ENCODE measurements at places on chromosomes 7 and 10. TPM values are rescaled to one million over a fixed set of nuclear protein-coding genes. Genes with fewer than 3 reads are reported as not detected.

The ZNF398 gene
- 7.3 TPM for polyA plus RNA-seq

The SEMA3D gene
- 12.3 TPM for polyA plus RNA-seq

The IFIT5 gene
- polyA plus RNA-seq, result 8.5 TPM

The CACUL1 gene
- 25.7 TPM for polyA plus RNA-seq

The TMEM176B gene
- polyA plus RNA-seq, result 16.7 TPM

The DKK1 gene
- polyA plus RNA-seq, result 0.44 TPM

The NKX2-3 gene
- 0.97 TPM for polyA plus RNA-seq

The SLC13A1 gene
- polyA plus RNA-seq, result not detected

The MSMB gene
- not detected for polyA plus RNA-seq

The STEAP2 gene
- 2.6 TPM for polyA plus RNA-seq

The PRKAG2 gene
- 14.2 TPM for polyA plus RNA-seq

- no peak for DNase-seq
Measured at GRCh38 chr10:51667678-51668335, 31.6 kb downstream of the CSTF2T start.

DNA sequence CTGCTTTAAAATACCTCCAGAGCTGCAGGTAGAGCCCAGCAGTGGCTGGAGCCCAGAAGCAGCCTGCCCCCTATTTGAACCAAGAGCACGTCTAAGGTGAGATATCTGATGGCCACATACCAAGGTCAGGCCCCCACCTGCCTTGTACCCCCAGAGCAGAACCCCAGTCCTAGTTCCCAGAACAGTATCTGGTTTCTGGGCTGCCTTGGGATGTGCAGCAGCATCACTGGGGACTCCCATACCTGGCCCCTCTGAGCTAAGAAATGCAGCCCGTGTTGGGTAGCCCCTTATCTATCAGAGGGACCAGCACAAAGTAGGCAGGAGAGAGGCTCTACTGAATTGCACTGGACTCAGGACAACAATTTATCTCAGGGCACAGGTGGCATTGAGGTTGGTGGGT is 8.9 kb downstream of the SFTPD start:
- no peak for DNase-seq

DNA sequence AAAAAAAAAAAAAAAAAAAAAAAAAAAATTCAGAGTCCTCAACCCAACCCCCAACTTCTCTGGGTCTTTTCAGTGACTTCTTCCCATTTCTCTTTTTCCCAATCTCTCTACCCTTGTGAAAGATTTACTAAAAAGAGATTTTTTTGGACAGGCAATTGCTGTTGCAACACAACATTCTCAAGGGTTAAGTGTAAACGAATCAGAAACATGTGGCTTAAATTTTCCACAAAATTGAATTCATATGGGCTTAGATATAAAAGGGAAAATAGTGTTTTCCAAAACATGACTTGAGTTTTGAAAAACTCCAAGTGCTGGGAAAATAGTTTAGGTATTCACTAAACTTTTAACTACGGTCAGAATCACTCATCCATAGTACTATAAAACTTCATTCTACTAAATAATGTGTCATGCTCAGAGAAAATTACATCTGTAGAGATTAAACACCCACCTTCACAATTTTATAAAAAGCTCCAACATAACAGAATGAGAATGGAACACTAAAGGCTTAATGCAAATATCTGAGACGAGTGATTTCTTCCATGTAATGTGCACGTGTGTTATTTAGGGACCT is 643.1 kb downstream of the PARD3 start:
- peak; percentile 55 for DNase-seq

GRCh38 chr7:26043801-26044200 is 108.2 kb upstream of the NFE2L3 start:
- no peak for DNase-seq

DNA sequence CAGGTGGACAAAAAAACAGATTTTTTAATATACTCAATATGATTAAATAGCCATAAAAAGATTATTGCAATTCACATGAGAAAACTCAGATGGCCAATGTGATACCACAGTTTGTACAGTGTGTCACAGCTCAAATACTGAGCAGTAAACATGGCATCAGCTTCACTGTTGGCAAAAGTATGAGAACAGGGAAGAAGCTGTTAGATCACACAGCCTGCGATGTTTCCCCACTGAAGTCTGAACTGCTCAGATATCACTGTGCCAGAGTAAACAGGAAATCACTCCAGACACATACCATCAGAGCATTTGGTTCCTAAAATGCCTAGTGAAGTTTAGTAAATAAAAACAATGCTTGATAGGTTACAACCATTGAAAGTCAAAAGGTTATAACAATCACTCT is 347.8 kb downstream of the ETV1 start:
- DNase-seq, result no peak

DNA sequence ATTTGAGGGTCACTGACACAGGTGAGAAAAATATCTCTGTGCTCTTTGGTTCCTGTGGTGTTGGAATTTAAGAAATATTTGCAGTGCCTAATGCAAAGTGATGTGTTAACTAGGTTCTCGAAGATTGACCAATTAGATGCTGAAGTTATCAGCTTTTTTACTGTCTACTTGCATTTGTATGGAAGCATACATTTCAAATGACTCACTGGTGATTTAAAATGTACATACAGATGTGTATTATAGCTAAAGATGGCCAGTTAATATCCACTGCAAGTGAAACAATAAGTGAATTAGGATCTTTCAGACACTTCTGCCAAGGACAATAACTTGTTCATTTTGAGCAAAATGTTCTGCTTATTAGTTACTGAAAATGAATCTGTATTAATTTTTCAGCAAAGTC is 205.0 kb downstream of the FANK1 start:
- no peak for DNase-seq

- no peak for DNase-seq
Measured at GRCh38 chr7:116447966-116448839, 51.3 kb upstream of the CAV2 start.

GRCh38 chr10:123446449-123447156 is 219.6 kb upstream of the GPR26 start:
- DNase-seq, result no peak
